ENCODE measurements at places on chromosomes 3 and 15.

DNA sequence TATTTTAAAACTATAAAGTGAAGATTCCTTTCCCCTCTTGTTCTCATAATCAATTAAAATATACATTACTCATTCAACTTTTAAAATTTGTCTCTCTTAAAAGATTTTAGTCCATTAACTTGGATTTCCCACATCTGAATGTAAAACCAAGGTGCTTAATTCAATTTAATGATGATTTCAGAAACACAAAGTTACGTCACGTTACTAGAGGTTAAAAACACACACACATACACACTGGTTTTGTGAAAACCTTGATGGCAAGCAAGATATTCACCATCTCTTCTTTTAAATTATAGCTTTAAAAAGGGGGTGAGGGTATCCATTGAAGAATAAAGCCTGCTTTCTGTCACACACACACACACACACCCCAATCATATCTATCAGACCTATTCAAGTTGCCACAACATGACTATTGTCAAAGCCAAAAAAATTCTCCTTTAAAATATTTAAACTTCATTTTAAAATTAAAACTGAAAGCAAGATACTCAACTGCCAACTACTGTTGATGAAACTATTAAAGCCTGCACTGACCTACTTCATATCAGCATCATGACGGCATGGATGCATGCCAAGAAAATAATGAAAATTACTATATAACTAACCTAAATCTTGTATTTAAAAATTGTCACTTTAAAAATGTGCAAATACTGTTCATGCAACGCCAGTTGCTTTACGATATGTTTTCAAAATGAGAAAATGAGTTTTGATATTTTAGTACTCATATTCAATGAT, 2.1 kb downstream of the RFX7 start:
- no peak for DNase-seq

- no peak for DNase-seq
Measured at GRCh38 chr15:52844823-52845222, 54.7 kb upstream of the ONECUT1 start.

DNA sequence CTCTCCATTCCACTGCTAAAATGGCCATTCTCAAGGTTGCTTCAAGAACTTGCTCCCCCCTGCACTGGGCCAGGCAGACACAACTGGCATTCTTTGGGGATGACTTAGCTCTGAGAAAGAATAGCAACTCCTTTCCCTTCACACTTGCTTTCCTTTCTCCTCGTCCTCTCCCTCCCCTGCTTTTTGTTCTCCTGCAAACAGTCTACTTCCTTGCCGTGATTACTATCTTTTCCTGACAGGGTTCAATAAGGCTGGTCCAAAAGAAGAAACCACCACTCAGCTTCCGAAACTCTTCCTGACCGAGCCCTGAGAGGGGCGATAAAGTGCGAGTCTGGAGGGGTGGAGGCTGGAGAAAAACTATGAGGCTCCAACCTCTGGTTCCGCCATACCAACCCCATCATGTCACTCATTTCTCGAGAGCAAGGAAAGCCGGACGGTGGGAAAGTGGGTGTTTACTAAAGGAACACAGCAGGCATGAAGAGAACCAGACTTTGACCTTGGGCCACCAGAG, 5.0 kb downstream of the AMOTL2 start:
- DNase-seq, result peak; percentile 89

DNA sequence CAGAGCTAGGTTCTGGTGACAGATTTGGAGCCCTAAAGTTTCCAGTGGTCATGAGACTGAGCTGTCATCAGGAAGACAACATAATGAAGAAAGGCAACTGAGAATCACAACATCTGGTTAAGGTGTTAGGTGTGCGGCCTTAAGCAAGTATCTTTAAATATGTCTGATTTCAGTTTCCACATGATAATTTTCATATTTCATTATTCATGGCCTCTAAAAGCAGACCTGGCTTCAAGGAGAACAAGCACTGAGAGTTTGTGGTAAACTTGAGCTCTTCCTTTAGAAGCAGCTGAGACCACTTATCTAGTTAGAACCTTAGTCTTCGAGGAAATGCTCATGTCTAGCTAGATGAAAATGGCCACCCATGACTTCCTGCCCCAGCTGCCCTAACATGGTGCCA, 25.7 kb upstream of the MYLK start:
- no peak for DNase-seq

DNA sequence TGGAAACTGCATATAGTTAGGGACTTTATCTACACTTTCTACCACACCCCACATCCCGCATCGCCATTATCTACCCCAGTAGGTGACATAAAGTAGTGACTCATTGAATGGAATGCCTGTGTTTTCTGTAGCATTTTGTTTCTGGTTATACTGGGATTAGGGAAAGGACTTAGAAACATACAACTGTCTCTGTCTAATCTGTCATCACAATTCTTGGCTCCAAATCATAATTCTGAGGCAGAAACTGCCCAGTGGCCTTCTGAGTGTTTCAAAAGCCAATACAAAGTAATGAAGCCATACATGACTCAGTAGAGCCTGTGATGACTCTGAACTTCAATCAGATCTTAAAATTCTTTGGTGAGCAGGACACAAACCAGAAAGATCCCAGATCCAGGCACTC, 115.7 kb upstream of the CHRM5 start:
- DNase-seq, result peak; percentile 87

DNA sequence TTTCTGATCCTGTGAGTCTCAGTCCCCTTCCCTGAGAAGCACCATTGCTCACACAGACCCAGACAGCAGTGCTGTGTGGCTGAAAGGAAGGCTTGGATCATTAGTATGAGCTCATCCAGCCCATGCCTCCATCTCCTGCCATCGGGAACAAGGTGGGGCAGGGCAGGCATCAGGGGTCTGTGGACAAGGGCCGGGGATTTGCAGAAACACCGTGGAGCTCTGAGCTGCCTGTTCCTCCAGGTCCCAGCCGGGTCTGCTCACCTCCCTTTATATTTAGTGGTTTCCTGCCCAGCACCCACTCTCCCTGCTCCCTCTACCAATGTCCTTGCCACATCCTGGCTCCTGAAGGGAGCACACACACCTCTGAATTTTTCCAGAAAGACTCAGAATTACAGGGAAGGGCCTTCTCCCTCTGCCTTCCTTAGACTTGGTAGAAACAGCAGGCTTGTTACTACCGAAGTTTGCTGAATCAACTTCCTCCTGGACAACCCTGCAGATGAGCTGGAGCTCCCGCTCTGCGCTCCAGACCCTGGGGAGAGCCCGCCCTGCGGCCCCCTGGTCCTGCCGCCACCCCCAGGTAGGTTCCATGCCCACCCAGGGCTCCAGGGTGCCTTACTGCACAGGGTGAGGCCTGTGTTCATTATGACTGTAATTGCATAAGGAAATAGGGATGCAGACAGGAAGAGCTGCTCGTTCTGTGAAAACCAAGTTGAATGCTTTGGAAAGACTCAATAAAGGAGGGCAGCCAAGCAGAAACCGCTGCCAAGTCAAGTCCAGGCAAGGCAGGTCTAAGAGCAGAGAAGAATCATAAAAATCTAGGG, 128.1 kb downstream of the NSMCE3 start:
- no peak for DNase-seq

- DNase-seq, result no peak
Measured at GRCh38 chr15:73398861-73399260, 30.1 kb upstream of the HCN4 start.

DNA sequence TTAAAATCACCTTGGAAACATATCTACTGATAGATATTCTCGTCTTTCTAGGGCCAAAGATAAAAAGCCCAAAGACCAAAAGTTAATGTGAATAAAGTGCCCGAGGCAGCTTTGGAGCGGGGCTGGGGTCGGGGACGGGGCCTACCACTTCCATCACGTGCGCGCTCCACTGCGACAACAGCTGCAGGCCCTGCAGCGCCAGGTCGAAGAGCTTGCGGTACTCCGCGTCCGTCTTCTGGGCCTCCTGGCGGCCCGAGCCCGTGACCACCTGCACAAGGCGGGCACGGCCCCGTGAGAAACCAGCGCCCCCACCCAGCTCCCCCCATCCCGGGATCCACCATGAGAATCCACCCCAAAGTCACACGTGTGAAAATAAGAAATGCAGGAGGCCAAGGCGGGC, 52.4 kb downstream of the CYFIP1 start:
- no peak for DNase-seq

GRCh38 chr3:23668430-23668904, 137.3 kb upstream of the UBE2E1 start:
- peak; percentile 88 for DNase-seq

GRCh38 chr3:150978566-150979148, 6.1 kb upstream of the CLRN1 start:
- DNase-seq, result no peak
